RPMI8226 (cell line): ENCODE measurements at places on chromosomes 1 and 21.

- DNase-seq = peak; percentile 38
Measured at GRCh38 chr1:52365071-52365745, 797 bp downstream of the CC2D1B start.

DNA sequence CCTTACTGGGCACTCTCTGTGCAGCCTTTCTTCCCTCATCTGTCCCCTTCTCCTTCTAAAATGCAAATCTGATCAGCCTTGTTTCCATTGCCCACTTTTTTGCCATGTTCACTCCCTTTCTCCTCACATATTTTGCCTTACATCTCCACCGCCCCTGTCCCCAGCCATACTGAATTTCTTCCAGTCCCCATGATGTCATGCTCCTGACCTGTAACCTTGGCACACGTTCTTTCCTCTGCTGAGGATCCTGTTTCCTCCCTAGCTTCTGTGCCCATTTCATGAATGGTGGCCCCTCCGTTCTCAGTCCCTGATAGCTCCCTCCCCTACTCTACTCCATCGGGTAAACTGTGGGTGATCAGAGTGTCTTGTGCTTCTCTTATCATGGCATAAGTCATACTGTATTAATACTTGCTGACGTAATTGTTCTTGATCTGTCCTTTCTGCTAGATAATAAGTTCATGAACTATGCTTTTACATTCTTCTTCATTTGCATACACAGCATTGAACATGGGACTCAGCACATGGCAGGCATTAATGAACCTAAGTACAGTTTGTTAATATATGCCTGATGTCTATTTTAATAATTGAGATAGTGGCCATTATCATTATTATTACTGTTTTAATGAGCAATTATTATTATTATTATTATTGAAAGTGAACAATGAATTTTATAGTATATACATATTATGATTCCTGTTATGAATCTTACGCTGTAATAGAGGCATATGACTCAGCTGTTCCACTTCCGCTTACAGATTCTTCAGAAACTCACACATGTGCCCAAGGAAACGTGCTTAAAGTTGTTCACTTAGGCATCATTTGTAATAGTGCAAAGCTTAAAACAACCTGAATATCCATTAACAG lies 28.5 kb downstream of the MAP3K21 start:
- no peak for DNase-seq

DNA sequence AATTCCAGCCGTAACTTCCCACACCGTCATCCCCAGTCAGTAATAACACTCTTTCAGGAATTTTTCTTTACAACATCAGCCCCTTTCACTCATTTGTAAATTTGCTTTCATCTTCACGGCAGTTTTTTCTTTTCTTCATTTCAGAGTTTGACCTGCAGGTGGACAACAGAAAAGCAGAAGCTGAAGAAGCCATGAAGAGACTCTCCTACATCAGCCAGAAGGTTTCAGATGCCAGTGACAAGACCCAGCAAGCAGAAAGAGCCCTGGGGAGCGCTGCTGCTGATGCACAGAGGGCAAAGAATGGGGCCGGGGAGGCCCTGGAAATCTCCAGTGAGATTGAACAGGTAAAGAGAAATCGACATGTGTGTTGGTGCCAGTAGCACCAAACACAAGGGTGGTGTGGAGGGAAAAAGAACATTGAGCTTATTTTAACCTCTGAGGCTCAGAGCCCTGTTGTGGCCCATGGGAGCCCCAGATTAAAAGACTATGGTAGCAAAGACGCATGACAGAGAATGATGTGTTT lies 53.2 kb downstream of the LAMC2 start:
- DNase-seq = peak; percentile 16

- DNase-seq = peak; percentile 73
Measured at GRCh38 chr1:176696109-176696508, 233.1 kb downstream of the PAPPA2 start.

GRCh38 chr1:23168079-23168444 lies 594 bp downstream of the LUZP1 start:
- peak; percentile 50 for DNase-seq
